ENCODE measurements at places on chromosomes 7 and 10. TPM values are rescaled to one million over a fixed set of nuclear protein-coding genes. Genes with fewer than 3 reads are reported as not detected.

EVX1 gene
- not detected for total RNA-seq

NAPEPLD gene
- 2.6 TPM for total RNA-seq

OR9A2 gene
- 0.26 TPM for total RNA-seq

TAC1 gene
- 0.13 TPM for total RNA-seq

TRPV5 gene
- not detected for total RNA-seq
